ENCODE measurements at places on chromosomes 5 and 9. TPM values are rescaled to one million over a fixed set of nuclear protein-coding genes. Genes with fewer than 3 reads are reported as not detected.

DNA sequence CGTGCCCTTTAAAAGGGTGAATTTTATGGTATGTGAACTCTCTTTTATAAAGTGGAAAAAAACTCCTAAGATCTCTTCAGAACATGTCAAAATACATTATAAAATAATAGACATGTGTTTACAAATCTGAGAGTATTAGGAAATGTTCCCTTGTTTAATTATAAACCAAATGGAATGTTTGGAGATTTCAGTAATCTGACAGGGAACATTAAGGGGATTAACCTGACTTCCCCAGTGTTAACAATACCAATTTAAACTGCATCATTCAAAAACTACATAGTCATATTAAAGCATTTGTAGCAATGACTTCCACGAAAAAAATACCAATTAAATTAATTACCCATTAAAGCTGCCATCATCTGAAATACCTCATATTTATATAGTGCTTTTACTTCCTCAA is 1.6 kb upstream of the OCLN start:
- no peaks in the 10 kb centered on the region for H3K36me3 ChIP-seq
- H3K4me3 ChIP-seq, result no peak overlapping the region
- DNase-seq, result no peak

GRCh38 chr5:167557359-167557758 is 734.1 kb upstream of the WWC1 start:
- no peak overlapping the region for H3K4me3 ChIP-seq
- H3K36me3 ChIP-seq, result no peaks in the 10 kb centered on the region
- H3K4me1 ChIP-seq, result no peaks in the 10 kb centered on the region
- DNase-seq, result no peak

Gene SLCO6A1
- total RNA-seq, result not detected

- H3K4me1 ChIP-seq, result no peaks in the 10 kb centered on the region
- no peak overlapping the region for H3K4me3 ChIP-seq
- H3K27ac ChIP-seq, result no peak overlapping the region
- no peak for DNase-seq
- H3K36me3 ChIP-seq, result no peaks in the 10 kb centered on the region
These were observed 133.7 kb downstream of the WNK2 start for GRCh38 chr9:93317495-93318094.

Gene IPPK
- total RNA-seq, result 7.1 TPM

DNA sequence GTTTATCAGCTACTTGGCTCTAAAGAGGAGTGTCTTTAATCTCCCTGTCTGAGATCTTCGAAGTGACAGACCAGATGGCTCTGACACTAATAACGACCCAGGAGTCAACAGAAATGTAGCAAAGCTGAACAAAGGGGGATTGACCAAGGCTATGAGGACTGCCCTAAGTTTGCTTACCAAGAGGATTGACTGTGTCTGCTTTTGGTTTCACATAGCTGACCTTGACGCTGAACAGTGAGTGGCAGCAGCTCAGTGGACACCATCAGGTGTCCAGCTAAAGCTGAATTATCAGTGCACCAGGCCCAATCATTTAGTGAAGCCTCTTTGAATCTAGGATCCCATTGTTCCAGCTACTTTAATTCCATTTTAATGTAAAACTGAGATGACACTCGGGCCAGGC is 262.6 kb downstream of the COX7C start:
- H3K4me3 ChIP-seq, result no peak overlapping the region
- H3K4me1 ChIP-seq, result no peaks in the 10 kb centered on the region
- no peak for DNase-seq
- H3K36me3 ChIP-seq, result no peaks in the 10 kb centered on the region

- H3K4me1 ChIP-seq, result peaks cover 14% of the 10 kb centered on the region
- H3K4me3 ChIP-seq, result no peak overlapping the region
- H3K27ac ChIP-seq, result no peak overlapping the region
- DNase-seq, result no peak
- H3K36me3 ChIP-seq, result no peaks in the 10 kb centered on the region
These were observed 2.8 kb downstream of the LARS1 start for GRCh38 chr5:146179696-146180095.

Gene TAF11L2
- not detected for total RNA-seq

- H3K4me3 ChIP-seq, result no peak overlapping the region
- DNase-seq, result no peak
- no peaks in the 10 kb centered on the region for H3K27me3 ChIP-seq
- no peaks in the 10 kb centered on the region for H3K4me1 ChIP-seq
These were observed 10.3 kb upstream of the FBXL7 start for GRCh38 chr5:15489571-15490235.

DNA sequence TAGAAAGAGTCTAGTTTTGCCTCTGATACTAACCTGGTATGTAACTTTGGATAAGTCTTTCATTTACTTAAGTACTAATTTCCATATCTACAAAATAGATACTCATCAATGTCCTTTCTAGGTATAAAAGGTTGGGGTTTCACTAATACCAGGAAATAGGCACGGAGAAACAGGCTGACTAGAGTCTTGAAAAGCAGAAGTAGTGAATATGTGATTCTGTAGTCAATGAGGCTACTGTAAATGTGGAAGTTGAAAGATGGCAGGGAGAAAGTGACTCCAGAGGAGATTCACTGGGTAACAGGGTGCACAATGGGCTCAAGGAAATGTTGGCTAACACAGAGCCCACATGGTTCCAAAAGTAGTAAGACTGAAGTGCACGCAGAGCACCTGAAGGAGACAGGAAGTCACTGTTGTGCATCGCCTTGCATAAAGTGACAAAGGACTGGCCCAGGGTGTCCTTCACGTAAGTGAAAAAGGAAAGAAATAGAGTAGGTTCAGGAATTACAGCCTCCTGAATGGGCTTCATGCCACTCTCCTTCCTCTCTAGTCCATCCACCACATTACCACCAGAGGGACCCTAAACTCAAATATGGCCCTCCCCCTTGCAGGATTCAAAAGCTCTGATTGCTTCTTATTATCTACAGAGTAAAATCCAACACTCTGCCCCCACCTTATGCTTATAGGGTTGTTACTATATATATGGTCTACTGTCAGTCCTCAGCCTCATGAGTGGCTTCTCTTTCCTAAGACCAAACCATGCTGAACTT is 288.0 kb upstream of the SMARCA2 start:
- H3K27me3 ChIP-seq, result no peaks in the 10 kb centered on the region
- H3K4me3 ChIP-seq, result no peak overlapping the region
- no peaks in the 10 kb centered on the region for H3K36me3 ChIP-seq
- no peak for DNase-seq

DNA sequence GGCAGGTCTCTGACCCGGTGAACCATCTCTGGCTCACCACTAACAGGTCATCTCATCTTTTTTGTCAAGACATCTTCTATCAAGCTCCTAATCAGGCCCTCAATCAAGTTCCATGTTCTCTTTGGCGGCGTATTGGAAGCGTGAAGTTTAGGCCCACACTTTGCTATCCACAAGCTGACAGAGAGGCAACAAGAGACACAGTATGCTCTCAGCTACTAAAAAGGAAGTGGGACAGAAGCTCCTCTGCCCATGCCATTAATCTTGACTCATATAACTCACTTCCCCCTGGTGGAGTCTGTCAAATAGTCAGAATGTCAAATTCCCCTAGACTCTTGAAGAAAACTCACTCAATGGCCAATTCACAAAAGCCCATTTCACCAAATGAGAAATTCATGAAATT is 77.6 kb upstream of the TMC1 start:
- H3K36me3 ChIP-seq, result no peaks in the 10 kb centered on the region
- H3K4me3 ChIP-seq, result no peak overlapping the region
- no peak for DNase-seq
- no peaks in the 10 kb centered on the region for H3K27me3 ChIP-seq
- no peak overlapping the region for H3K27ac ChIP-seq

Gene TAF11L6
- not detected for total RNA-seq

Gene MLLT3
- total RNA-seq, result 11.4 TPM

DNA sequence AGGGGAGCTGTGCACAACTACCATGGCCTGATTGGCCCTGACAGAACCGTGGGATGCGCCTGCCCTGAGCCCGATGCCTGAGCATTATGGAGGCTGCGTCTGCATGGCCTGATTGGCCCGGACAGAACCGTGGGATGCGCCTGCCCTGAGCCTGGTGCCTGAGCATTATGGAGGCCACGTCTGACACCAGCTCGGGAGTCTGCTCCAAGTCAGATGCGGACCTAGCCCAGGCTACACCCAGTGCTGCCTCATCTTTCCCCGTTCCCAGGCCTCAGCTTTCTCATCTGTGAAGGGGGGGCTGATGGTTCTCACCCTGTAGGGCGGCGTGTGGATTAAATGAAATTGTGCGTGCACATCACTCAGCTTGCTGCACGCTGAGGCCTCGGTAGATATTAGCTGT is 7.3 kb downstream of the CEP72 start:
- no peak overlapping the region for H3K4me3 ChIP-seq
- H3K4me1 ChIP-seq, result no peaks in the 10 kb centered on the region
- no peaks in the 10 kb centered on the region for H3K36me3 ChIP-seq
- H3K27ac ChIP-seq, result no peak overlapping the region

Gene NDUFS4
- 101 TPM for total RNA-seq

Gene LCN10
- 4.5 TPM for total RNA-seq

Gene PLAC8L1
- not detected for total RNA-seq

Measured in ovary (tissue), 10 donors.